ENCODE measurements at places on chromosomes 16 and 17.

- no peak for DNase-seq
These were observed 46.6 kb downstream of the HOXB1 start for GRCh38 chr17:48484256-48484655.

GRCh38 chr17:64336760-64337413, 53.8 kb downstream of the PECAM1 start:
- DNase-seq, result no peak

GRCh38 chr16:15639061-15639568, 3.8 kb downstream of the MARF1 start:
- no peak for DNase-seq

DNA sequence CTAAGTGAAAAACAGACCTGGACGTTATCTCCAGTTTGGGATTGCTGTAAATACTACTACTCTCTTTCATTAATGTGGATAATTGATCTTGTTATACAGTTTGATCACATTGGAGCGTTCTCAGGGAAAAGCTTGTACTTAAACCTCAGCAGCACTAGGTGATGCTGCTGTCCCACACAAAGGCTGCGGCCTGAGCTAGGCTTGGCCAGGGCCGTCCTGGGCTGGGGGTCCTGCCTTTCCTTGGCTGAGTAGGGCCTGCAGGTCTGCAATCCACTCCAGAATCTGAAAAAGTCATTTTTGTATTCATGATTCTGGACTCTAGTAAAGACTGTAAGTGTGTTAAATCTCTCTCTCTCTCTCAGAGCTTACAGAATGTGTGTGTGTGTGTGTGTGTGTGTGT, 23.7 kb upstream of the PMFBP1 start:
- no peak for DNase-seq

Data from CD14-positive monocyte (primary cell).